ENCODE measurements at places on chromosomes 16 and 17. TPM values are rescaled to one million over a fixed set of nuclear protein-coding genes. Genes with fewer than 3 reads are reported as not detected.

Gene PPL
- 6.9 TPM for total RNA-seq

DNA sequence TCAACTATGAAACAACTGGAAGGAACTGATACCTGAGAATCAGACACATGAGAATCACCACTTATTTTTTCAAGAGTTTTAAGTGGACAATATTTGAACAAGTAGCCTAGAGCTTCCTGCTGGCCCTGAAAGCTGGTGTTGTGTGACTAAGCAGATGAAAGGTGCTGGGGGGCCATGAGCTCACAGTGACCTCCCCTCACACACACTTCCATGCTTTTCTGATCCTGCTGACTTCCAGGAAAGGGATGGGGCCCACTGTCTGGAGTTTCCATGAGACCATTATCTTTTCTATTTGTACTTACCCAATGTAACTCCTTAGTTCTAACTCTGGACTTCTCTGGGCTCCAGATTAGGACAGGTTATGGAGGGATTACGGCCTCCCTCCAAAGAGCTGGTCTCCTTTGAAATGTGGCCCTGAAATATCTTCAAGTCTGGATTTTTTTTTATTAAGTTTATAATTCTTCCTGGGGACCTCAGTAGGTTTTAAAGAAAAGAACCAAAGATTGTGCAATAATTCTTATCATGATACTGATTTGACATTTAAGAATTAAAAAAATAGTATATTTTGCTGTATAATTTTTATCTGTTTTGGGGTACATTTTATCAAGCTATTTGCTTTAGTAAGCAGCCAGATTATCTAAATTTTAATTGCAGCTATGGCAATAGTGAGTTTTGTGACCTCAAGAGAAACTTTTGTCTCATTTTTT is 4.9 kb downstream of the CAPNS2 start:
- no peaks in the 10 kb centered on the region for H3K36me3 ChIP-seq
- H3K27ac ChIP-seq = no peak overlapping the region
- H3K27me3 ChIP-seq = no peaks in the 10 kb centered on the region
- DNase-seq = no peak
- H3K4me3 ChIP-seq = no peak overlapping the region
- H3K4me1 ChIP-seq = peaks cover 5% of the 10 kb centered on the region

- DNase-seq = peak; percentile 93
- peak overlapping the region; percentile 46 for H3K27ac ChIP-seq
- no peaks in the 10 kb centered on the region for H3K27me3 ChIP-seq
- H3K4me1 ChIP-seq = peaks cover 10% of the 10 kb centered on the region
- H3K36me3 ChIP-seq = no peaks in the 10 kb centered on the region
- H3K4me3 ChIP-seq = peak overlapping the region; percentile 53
Measured at GRCh38 chr17:2050300-2051060, 4.4 kb upstream of the HIC1 start.

Gene ATP2A1
- total RNA-seq = 2.5 TPM

GRCh38 chr17:12665263-12666210 is at the start of gene MYOCD:
MYOCD (plus strand) TSS chr17:12665890; CDS start chr17:12666189, 299 bp downstream.
- H3K4me3 ChIP-seq = peak within 1 kb of the TSS; percentile 55
- H3K27me3 ChIP-seq = no peaks in the 10 kb centered on the region
- peaks cover 8% of the 10 kb centered on the region for H3K4me1 ChIP-seq
- H3K36me3 ChIP-seq = no peaks in the 10 kb centered on the region

DNA sequence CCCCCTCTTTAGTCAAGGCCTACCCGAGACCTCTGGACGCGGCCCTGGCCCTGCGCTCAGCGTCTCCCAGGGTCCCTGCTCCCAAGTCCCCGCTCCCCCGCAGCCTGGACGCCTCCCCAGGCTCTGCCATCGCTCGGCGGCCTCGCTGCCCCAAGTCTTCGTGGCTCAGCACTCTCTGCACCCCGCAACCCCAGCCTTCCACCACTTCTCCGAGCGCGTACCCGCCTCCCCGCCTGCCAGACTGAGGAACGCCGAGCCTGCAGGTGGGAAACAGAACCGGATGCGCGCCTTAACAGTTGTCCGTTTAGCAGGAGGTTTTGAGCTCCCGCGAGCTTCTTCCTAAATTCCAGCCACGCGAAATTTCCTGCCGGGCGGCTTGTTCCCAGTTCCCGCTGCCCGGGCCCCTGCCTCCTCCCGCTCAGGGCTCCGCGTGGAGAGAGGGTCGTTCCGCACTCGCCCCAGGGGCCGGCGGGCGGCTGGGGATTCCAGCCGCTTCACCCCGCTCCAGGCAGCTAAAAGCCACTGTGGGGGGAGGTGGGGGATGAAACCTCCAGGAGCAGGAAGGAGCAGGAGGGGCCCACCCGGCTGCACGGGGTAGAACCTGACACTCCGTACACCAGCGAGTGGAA is 87.7 kb downstream of the KCNJ12 start:
- H3K4me3 ChIP-seq = no peak overlapping the region
- DNase-seq = no peak
- H3K36me3 ChIP-seq = no peaks in the 10 kb centered on the region
- no peak overlapping the region for H3K27ac ChIP-seq
- no peaks in the 10 kb centered on the region for H3K27me3 ChIP-seq

- no peaks in the 10 kb centered on the region for H3K36me3 ChIP-seq
- DNase-seq = no peak
- no peaks in the 10 kb centered on the region for H3K27me3 ChIP-seq
- H3K27ac ChIP-seq = no peak overlapping the region
- H3K4me3 ChIP-seq = no peak overlapping the region
- no peaks in the 10 kb centered on the region for H3K4me1 ChIP-seq
Measured at GRCh38 chr17:55543709-55544108, 32.5 kb upstream of the SMIM36 start.

Gene WNK4
- 3.4 TPM for total RNA-seq

DNA sequence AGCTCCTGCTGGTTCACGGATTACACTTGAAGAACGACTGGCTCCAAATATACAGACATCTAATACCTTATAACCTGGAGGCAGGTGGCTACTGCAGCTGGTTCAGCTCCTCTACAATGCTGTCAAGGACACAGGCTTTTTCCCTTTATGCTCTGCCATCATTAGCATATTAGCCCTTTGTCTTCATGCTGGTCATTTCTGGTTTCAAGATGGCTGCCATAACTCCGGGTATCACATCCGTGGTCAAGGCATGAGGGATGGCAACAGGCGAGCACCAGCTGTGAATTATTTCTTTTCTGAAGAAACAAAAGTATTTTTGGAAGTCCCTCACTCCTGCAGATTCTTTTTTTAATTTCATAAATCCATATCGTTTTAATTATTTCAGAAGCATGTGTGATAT is 124.3 kb upstream of the MED13 start:
- H3K27me3 ChIP-seq = no peaks in the 10 kb centered on the region
- DNase-seq = no peak
- no peak overlapping the region for H3K27ac ChIP-seq
- H3K4me1 ChIP-seq = no peaks in the 10 kb centered on the region
- no peak overlapping the region for H3K4me3 ChIP-seq

- H3K27me3 ChIP-seq = no peaks in the 10 kb centered on the region
- peaks cover 3% of the 10 kb centered on the region for H3K4me1 ChIP-seq
- H3K27ac ChIP-seq = no peak overlapping the region
- no peak overlapping the region for H3K4me3 ChIP-seq
- H3K36me3 ChIP-seq = no peaks in the 10 kb centered on the region
Measured at GRCh38 chr16:68711421-68712139, 25.5 kb upstream of the CDH1 start.

- no peak overlapping the region for H3K27ac ChIP-seq
- H3K4me3 ChIP-seq = no peak overlapping the region
- H3K27me3 ChIP-seq = no peaks in the 10 kb centered on the region
Measured at GRCh38 chr16:79943736-79944135, 343.2 kb upstream of the MAF start.

DNA sequence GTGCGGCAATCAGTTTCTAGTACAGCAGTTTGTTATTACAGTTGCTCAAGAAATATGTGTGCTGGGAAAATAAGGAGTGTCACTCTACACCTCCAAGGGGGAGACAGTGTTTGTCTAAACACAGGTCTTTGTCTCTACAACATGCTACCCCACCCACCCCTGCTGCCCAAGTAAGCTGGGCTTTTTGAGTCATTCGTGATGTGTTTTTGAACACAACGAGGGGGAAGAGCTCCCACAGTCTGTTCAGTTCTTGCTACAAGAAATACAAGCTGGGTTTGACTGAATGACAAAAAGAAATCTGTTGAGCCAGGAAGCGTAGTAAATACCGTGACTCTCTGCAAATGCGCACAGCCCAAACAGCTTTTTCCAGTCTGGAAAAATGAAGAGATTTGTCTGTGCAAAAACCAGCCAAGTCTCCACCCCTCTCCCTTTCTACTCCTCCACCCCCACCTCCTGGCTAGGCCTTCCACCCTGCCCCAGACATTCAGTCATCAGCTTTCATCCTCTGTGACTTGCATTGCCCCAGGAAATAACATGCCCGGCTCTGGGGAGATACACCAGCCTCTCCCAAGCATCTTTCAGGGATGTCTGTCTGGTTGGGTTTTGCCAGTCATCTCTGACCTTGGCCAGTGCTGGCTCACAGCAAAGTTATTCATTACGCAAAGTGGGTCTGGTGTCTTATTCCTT is 25.7 kb downstream of the CHD9 start:
- peak overlapping the region; percentile 44 for H3K27ac ChIP-seq
- peak; percentile 69 for DNase-seq
- H3K36me3 ChIP-seq = no peaks in the 10 kb centered on the region
- H3K4me3 ChIP-seq = no peak overlapping the region

Gene CLEC3A
- not detected for total RNA-seq

Gene RASD1
- total RNA-seq = 55.9 TPM

Gene TEX14
- 1.0 TPM for total RNA-seq

GRCh38 chr17:55285340-55286301 is 20.9 kb downstream of the HLF start:
- peak overlapping the region; percentile 51 for H3K27ac ChIP-seq
- no peaks in the 10 kb centered on the region for H3K27me3 ChIP-seq
- H3K4me1 ChIP-seq = peaks cover 45% of the 10 kb centered on the region
- peak; percentile 99 for DNase-seq
- no peak overlapping the region for H3K4me3 ChIP-seq
- no peaks in the 10 kb centered on the region for H3K36me3 ChIP-seq

Gene GP1BA
- total RNA-seq = 0.10 TPM

Gene KRTAP4-9
- total RNA-seq = not detected
